Fibroblast of skin of left quadriceps (primary cell): ENCODE measurements at places on chromosomes 16 and 17.

GRCh38 chr16:48632137-48632774 is 22.3 kb upstream of the N4BP1 start:
- DNase-seq: no peak

GRCh38 chr17:48553190-48553547 is 8.3 kb upstream of the HOXB2 start:
- DNase-seq: no peak

- DNase-seq: peak; percentile 47
Measured at GRCh38 chr17:72008236-72008876, 112.5 kb upstream of the SOX9 start.

DNA sequence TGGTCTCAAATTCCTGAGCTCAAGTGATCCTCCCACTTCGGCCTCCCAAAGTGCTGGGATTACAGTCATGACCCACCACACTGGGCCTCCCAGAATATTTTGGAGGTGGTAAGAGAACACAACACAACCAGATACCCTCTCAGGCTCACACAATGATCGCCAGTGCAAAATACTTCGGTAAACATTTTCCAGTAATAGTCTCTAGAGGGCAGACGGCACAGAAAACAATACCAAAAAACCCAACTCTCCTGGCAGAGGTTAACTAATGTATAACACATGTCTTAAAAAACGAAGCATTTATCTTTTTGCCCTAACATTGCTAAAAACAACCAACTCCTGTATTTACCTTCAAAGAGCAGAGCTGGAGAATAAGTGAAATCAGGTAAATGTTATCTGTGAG is 10.5 kb downstream of the NUFIP2 start:
- DNase-seq: no peak

DNA sequence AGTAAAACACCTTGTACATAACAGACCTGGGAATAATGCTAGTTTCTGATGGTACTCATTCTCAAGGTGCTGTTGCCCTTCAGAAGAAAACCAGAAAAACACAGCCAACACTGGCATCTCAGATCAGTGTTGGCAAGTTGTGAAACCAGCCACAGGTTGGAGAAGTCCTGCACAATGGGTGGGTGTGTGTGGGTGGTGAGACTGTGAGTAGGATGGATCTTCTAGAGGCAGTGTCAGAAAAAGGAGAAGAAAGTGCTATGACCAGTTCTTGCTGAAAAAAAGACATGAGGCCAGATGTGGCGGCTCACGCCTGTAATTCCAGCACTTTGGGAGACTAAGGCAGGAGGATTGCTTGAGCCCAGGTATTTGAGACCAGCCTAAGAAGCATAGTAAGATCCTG is 35.2 kb upstream of the SMIM36 start:
- no peak for DNase-seq

DNA sequence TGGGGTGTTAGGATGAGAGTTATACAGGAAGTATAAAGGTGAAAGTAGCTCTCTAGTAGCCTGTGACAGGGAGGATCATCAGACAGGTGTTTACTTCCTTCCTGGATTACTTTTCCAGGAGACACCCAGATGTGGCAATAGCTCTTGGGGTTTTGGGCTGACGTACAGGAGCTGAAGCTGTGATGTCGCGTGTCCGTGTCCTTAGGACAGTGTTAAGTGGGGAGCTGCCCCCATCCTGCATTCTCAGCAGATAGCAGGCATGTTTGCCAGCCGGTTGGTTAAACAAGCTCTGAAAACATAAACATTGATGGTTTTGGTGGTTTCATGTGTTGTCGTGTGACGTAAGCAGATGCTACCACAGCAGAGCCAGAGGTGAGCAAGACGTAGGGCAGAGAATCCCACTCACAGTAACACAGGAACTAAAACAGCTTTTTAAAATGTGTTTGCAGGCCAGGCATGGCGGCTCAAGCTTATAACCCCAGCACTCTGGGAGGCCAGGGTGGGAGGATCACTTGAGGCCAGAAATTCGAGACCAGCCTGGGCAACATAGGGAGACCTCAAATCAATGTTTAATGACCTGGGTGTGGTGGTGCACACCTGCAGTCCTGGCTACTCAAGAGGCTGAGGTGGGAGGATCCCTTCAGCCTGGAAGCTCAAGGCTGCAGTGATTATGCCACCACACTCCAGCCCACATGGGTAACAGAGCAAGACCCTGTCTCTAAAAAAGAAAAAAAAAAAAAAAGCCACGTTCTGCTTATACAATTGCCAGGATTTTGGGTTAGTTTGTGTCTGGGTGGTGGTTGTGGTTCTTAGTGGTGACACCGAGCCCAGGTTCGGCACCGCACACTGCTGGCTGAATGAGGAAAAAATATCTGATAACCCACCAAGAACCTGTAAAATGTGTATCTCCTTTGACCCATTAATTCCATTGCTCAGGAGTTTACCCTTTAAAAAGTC is 18.2 kb upstream of the IL17C start:
- DNase-seq: no peak

- no peak for DNase-seq
Measured at GRCh38 chr17:44230140-44230539, 10.7 kb upstream of the UBTF start.

DNA sequence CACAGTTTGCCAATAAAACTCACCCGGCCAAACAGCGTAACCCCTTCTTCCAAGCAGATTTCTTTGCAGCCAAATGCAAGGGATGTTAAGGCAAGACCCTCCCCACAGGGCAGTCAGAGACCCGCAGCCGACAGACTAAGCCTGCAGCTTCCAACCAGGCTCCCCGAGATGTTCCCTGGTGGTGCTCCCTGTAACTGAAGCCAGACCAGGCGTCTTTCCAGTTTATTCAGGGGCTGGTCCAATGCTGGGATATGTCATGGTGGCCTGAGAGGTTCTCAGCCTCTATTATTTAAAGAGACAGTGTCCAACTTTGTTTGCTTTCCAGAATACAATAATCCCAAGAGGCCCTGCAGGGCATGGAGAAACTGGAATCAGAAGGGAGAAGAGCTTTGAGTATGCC is at the start of gene PMP22:
TSS of gene PMP22 (minus strand) at position 196 of the 400 bp plus-strand sequence. CDS start 4,599 bp downstream, outside the sequence.
- DNase-seq: no peak

GRCh38 chr16:83963277-83964119 is 4.5 kb upstream of the NECAB2 start:
- no peak for DNase-seq

DNA sequence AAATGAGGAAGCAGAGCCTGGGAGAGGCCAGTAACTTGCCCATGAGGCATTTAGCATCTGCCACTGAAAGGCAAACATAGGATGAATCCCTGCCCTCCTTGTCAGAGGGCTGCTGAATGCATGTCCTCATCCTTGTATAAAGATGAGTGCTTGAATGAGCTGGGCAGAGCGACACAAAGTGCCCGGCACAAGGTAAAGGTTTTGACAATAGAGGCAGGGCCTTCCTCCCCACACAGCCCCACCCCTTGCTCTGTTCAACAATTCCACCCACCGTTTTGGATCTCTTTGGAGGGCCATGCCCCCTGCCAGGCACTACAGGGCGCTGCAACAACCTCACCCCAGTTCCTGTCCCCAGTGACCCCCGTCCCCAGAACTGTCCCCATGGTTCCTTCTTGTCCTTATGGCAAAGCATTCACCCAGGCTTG is 1.4 kb upstream of the KRT19 start:
- no peak for DNase-seq

GRCh38 chr17:47973541-47973940 is 2.6 kb downstream of the CDK5RAP3 start:
- no peak for DNase-seq

DNA sequence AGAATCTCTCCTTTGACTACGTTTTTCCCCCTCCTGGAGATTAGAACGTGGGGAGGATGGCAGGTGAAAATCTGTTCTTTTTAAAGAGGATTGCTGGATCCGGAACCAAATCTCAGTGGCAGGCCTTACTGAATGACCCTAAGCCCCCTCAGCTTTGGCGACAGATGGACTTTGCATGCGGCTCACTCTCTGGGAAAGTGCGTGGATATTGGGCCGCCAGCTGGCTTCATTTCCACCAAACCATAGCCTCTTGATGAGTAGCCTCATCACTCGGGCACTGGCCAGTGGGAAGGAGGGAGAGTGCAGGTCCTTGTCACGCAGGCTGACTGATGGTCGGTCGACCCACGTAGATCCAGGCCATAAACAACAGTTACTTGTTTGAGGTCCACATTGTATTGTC is 31.3 kb upstream of the CCDC182 start:
- no peak for DNase-seq

DNA sequence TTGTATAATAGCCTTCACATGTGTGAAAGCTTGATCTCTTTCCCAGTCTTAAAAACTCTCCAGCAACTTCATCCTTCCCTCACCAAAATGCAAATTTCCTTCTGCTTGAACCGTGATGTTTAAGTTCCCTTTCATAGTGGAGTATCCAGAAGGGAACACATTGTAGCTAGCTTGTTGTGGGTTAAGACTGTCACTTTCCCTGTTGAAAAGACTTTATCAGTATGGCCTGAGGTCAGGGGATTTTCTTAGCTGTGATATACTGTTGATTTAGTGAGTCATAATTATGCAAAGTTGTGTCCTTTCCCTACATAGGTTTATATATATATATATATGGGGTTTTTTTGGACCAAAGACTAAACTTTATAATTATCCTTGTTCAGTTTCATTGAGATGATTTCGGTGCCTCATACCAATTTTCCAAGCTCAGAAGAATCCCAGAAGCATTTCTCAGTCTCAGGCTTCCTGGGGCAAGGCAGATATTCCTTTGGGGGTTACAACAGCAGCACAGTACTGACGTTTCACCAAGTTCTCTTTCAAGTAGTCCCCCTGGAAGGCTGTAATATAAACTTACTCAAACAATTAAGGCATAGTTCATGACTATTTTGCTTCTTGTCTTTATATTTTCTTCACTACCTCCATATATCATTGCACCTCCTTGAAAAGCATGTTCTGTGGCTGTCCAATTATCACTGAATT is 35.7 kb downstream of the ESRP2 start:
- no peak for DNase-seq

GRCh38 chr16:66512272-66513110 is 37.4 kb downstream of the TK2 start:
- DNase-seq: no peak

- DNase-seq: no peak
Measured at GRCh38 chr17:37142294-37142896, 193.6 kb downstream of the AATF start.

- DNase-seq: no peak
Measured at GRCh38 chr17:58665946-58666857, 25.6 kb downstream of the TEX14 start.

GRCh38 chr16:17017442-17017841 is 453.3 kb downstream of the XYLT1 start:
- no peak for DNase-seq

- DNase-seq: no peak
Measured at GRCh38 chr16:80480664-80481063, 60.1 kb upstream of the DYNLRB2 start.

DNA sequence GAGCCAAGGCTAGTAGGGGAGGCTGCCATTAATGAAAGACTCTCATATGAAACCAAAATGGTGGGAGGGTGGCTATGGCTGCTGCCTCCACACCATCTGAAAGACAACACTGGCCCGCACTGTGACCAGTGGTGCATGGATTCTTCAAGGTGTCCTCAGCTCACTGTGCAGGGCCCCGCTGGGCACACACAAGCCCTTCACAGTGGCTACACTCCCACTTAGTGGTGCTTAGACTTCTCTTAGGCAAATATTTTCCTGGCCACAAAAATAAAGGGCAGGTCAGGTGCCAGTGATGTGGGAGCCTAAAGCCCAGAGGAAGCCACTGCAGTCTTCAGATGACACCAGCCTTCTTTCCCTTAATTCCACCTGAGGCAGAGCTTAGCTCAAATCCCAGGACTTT is 38.1 kb upstream of the IRX3 start:
- DNase-seq: no peak

GRCh38 chr16:82533189-82533588 is 93.6 kb upstream of the CDH13 start:
- no peak for DNase-seq

DNA sequence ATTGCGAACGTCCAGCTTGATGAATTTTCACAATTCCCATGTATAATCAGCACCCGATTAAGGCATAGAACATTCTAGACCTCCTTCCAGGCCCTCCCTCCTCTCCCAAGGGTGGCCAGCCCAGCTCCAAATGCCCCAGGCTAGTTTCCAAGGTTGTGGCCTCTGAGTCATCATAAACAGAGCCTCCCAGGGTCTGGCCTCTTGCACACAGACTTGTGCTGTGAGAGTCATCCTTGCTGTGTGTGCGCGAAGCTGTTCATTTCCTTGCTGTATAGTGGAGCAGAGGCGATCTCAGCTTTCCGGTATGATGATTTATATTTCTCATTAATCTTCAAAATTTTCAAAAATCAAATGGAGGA is 20.5 kb upstream of the JPH3 start:
- peak; percentile 81 for DNase-seq

GRCh38 chr16:79639576-79640311 is 39.2 kb upstream of the MAF start:
- no peak for DNase-seq

GRCh38 chr16:86512301-86512859 is 2.1 kb downstream of the FOXF1 start:
- DNase-seq: no peak

GRCh38 chr16:69767459-69768229 is 5.5 kb downstream of the WWP2 start:
- no peak for DNase-seq

DNA sequence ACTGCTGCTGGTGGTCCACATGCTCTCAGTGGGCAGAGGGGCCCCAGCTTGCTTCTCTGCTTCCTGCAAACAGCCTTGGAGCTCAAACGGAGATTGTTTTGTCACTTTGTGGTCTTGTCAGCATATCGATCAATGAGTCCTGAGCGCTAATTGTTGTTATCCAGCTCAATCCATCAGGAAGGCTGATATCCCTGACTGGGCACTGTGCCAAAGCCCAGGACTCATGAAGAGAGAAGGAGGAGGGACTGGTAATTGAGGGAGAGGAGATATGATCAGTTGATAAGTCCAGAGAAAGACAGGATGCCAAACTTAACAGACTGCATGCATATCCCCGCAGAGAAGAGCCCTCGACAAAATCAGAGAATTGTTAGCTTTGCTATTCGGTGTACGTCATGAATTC is 58.6 kb upstream of the DNAH9 start:
- DNase-seq: no peak

- no peak for DNase-seq
Measured at GRCh38 chr17:41869426-41869825, 4.2 kb upstream of the KLHL11 start.

DNA sequence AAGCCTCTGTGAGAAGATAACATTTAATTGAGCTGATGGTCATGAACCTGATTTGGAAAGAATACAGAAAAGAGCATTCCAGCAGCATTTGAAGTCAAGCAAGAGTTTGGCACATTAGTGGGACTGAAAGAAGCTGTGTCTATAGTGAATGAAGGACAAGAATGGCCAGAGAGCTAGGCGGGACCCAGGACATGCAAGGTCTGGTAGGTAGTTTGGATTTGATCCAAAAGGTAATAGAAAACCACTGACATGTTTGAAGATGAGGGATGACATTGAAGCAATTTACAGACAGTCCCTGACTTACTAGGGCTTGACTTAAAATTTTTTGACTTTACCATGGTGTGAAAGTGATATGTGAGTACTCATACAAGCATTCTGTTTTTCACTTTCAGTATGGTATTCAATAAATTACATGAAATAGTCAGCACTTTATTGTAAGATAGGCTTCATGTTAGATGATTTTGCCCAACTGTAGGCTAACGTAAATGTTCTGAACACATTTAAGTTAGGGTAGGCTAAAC is 7.6 kb downstream of the CYB5B start:
- DNase-seq: no peak
